GM23248 (cell line): ENCODE measurements at places on chromosomes 5 and 9. TPM values are rescaled to one million over a fixed set of nuclear protein-coding genes. Genes with fewer than 3 reads are reported as not detected.

TSLP gene
- total RNA-seq, result not detected in 2 replicates

LHX3 gene
- total RNA-seq, result not detected in 2 replicates

ZFP2 gene
- total RNA-seq, result 1.8 and 2.5 TPM in 2 replicates

SPEF2 gene
- 3.3 and 5.3 TPM in 2 replicates for total RNA-seq

IRX2 gene
- total RNA-seq, result 30.6 and 38.1 TPM in 2 replicates

SLC25A48 gene
- total RNA-seq, result not detected in 2 replicates

SGCD gene
- total RNA-seq, result 67.0 and 69.7 TPM in 2 replicates

PLK2 gene
- total RNA-seq, result 92.3 and 122 TPM in 2 replicates

OR1L8 gene
- 0.22 TPM in 1 of 2 replicates, not detected in the other for total RNA-seq

TMEFF1 gene
- total RNA-seq, result 0.43 and 4.4 TPM in 2 replicates

BRINP1 gene
- total RNA-seq, result 8.0 and 9.0 TPM in 2 replicates
